ENCODE measurements at places on chromosomes 16 and 17.

DNA sequence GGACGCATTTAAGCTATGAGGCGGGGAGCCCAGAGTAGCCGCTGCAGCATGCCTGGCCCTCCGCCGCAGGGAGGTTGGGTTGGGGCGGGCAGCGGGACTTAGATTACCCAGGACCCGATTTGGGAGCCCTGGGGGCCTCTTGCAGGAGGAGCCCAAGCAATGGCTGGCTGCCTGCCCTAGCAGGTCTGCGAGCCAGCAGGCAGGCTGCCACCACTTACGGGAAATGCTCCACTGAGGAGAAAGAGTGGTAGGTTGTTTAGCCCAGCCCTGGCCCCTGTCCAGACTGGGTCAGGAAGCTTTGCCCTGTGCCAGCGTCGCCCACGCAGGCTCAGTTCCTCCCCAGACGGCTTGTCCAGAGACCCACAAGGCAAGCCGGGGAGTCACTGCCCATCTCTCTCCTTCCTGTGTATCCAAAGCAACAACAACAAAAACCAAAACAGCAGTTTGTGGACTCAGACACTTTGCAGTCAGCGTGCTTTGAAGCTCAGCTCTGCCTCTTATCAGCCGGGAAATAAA lies 10.3 kb upstream of the TVP23A start:
- no peak for DNase-seq

DNA sequence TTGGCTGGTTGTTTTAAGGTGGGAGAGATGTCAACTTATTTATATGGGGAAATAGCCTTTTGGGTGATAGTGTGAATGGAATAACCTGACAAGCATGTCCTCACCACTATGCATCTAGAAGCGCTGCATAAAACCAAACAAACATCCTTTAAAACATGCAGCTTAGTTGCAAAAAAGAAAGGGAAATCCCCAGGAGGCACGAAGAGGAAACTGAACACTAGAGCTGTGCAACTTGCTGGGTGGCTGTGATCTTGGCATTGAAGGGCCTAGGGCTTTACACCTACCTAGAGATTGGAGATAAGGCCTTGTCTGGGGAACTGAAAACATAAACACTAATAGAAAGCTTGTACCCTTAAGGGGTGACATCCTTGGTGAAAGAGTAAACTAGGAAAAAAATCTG lies 7.3 kb downstream of the C16orf54 start:
- no peak for DNase-seq

GRCh38 chr17:74730491-74731346 lies 6.3 kb upstream of the RAB37 start:
- DNase-seq, result no peak

DNA sequence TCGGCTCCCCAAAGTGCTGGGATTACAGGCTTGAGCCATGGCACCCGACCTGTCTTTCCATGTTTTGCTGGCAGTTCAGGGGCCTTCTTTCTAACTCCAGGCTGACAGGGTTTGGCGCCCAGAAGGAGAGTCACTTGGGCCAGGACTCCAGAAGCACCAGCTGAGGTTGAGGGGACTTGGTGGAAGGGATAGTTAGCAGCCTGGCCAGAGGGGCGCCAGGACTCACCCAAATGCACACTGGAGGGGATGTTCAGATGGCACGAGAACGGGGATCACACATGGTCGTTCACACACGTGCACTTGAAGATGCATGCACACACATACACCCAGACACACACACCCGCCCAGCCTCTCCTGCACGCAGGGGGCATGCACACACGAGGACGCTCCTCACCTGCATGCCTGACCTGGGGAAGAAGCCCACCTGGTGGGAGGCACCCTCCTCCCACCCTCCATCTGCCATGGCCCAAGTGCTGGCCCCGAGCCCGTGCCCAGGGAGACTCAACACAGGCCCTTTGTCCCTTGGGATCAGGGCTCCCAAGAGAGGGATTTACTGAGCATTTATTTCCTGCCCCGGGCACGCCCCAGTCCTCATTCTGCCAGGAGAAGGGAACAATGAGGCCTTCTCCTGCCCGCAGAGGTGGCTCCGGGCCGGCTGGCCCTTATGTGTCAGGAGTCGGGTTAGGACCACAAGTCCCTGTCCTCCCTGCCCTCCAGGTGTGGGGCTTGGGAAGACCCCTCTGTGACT lies 2.3 kb upstream of the PRSS21 start:
- no peak for DNase-seq

GRCh38 chr16:77820340-77820739 lies 32.0 kb downstream of the VAT1L start:
- no peak for DNase-seq

DNA sequence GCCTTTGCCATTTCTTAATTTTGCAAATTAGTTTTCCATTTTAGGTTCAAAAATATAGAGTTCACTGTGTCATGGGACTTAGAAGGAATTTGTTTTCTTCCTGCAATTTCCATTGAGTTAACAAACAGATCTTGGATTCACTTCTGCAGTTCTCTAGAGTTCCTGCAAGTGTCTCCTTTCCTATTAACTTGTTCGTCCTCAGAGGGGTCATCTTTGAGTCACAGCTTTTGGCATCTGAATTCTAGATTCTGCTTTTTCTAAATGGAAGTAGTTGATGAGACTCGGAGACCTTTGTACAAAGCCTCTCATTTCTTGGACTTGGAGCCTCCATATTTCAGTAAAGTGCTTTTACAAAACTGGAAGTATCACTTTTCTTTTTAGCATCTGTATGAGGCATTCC lies 323.3 kb downstream of the BCAS3 start:
- no peak for DNase-seq

DNA sequence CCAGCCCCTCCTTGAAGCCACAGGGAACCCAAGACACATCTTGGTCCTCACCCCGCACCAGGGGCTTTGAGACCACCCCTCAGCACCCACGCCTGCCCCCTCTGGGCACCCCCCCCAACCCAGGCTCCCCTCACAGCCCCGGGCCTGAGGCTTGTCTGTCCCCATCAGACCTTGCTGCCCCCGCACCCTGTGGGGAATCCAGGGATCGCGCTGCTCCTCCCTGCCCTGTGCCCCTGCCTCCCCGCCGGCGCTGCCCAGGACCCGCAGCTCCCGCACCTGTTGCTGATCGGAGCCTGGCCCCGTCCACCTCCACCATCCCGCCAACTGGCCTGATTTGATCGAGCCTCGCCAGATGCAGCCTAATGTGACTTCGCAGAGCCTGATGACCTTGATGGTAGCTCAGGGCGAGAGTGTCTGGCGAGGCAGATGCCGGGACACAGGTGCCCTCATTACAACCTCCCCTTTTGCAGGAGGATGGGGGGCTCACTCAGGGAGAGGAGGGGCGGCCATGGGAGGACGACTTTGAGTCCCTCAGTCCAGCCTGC lies 29.0 kb downstream of the SLC25A10 start:
- no peak for DNase-seq

GRCh38 chr17:77555741-77556291 lies 402.7 kb upstream of the TNRC6C start:
- no peak for DNase-seq

GRCh38 chr17:29510953-29511352 lies 55.9 kb downstream of the ABHD15 start:
- DNase-seq, result no peak

- DNase-seq, result no peak
Observed at GRCh38 chr17:22694362-22695227, 1002.3 kb downstream of the KCNJ18 start.

- DNase-seq, result no peak
Observed at GRCh38 chr17:58060596-58061191, 22.5 kb upstream of the DYNLL2 start.

DNA sequence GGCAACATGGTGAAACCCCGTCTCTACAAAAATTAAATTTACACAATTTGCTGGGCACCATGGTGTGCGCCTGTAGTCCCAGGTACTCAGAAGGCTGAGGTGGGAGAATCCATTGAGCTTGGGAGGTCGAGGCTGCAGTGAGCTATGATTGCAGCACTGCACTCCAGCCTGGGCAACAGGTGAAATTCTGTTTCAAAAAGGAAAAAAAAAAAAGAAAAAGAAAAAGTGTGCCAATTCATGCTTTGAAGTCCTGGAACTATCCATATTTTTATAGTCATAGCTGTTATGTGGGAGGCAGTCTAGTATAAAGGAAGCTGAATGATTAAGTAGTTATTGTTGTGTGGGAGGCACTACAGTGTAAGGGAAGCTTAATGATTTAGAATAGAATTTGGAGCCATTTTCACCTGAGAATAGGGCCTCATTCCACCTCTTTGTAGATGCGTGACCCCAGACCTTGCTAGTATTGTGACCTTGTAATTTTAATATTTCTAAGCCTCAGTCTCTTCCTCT lies 31.6 kb downstream of the IQCK start:
- DNase-seq, result no peak

DNA sequence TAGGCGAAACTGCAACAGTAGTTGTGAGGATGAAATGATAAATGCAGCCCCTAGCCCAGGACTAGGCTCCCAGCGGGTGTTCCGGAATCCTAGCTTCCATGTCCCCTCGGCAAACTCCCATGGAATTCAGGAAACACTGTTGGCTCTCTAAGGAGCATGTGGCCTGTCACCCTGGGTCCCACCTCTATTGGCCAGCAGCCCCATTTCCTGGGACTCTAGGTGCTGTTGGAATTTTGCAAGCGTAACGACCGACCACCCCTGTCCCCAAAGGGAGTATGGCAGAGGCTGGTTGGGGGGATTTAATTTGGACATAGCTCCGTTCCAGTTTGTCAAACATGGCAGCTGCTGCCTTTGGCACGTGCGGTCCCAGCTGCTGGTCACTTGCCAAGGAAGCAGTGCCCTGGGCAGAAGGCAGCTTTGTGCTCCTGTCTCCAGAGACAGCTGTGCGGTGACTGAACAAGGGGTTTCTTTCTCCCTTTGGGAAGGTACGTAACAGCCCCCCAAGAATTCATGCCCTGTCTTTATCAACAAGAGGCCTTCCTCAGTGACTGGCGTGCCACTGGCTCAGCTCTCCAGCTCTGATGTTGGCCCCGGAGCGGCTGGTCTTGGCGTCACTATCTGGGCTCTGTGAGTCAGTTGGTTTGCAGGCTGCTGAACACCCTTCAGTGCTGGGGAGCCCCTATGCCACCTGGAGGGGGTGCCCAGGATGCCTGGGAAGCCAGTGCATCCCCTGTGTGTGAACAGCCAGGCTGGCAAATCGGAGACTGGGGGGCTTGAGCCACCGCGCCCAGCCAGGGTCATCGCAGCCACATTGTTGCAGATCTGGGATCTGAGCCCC lies 235.2 kb upstream of the TNRC6C start:
- no peak for DNase-seq

DNA sequence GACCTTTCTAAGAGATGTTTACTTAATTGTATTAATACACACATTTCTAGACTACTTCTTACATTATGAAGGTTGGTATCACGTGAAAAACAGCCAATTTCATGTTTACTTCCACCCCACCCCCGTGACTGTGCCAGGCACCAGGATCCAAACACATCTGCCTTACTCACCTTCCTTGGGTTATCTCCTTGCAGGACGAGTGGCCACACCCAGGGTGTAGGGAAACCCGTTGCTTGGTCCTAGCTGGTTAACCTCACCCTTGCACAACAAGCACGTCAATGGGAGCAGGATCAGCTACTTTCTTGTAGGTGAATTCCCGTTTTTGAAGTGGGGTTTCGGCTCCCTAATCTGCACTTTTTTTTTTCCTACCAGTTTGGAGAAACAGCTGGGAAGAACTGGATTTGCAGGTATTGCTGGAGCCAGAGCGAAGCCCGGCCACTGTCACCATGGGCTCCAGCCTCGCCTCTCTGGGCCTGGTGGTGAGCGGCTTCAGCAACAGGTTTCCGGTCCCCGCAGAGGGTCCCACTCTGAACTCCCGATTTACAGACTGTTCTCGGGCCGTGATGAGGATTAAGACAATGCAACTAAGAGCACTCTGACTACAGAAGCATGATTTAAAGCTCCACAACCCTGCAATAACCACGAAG lies 2.1 kb upstream of the UBB start:
- no peak for DNase-seq

- DNase-seq, result peak; percentile 15
Observed at GRCh38 chr16:83899272-83899897, 470 bp downstream of the MLYCD start.

DNA sequence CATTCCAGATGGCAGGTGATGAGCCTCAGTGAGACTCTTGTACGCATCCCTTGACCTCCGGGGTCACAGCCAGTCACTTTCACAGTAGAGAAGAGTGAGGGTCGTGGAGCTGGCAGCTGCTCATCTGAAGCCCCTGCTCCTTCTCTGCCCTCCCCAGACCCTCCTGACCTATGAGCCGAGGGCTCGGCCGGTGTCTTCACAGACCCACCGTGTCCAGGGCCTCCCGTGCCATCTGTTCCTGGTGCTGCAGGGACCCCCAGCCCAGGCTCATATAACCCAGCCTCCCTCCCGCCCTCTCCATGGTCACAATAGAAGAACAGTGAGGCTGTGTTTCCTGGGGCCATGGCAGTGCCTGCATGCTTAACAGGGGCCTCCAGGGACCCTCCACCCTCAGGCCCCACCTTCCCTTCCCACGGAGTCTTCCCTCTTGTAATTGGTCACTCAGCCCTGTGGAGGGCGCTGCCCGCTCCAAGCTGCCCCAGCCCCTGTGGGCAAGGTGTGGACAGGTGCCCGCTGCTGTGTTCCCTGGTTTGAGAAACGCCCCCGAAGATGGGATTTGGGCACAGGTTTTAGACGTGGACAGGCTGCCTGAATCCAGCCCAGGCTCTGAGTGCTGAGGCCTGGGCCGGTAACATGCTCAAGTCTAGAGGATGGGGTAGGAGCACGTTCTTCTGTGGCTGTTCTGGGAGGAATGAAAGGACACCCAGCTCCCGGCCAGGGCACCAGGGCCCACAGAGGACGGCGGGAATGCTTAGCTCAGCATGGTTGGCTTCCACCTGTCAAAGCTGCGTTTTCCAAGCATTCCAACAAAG lies 38.7 kb downstream of the ACSF3 start:
- DNase-seq, result no peak

DNA sequence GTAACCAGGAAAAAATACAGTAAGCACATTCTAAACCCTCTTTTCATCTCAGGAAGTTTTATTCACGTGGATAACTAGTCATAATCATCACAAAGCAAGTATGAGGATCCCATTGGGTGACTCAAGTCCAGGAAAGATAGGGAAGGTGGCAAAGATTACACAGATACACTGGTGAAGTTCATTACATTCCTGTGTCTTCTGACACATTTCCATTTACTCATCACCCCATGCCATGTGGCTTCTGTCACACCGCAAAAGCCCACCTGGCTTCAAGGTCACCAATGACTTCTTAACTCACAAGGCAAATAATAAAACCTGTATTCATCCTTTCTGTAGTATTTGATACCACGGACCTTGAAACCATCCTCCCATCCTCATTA lies 17.0 kb downstream of the HS3ST3A1 start:
- DNase-seq, result no peak

GRCh38 chr16:48206594-48207242 lies 37.4 kb upstream of the LONP2 start:
- no peak for DNase-seq

DNA sequence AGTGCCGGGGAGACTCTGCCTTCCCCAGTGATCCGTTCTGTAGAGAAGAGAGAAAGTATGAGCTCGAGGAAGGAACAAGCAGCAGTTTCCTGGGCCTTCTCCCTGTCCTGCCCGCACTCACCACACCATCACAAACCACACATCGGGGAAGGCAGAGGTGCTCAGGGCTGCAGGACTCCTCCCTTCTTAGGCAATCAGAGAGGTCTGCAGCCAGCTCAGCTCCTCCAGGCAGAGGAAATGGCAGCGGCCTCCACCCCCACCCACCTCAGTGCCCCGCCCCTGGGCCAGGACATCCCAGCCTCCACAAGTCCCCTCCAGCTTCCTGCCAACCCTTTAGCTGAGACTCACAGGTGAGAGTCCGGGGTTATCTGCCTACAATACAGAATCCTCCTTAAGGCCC lies 2.0 kb downstream of the ZNF319 start:
- DNase-seq, result peak; percentile 81
